ENCODE measurements at places on chromosomes 5 and 9.

- DNase-seq: no peak
These were observed 4.8 kb upstream of the SNAPC4 start for GRCh38 chr9:136404801-136405136.

- no peak for DNase-seq
These were observed 58.6 kb downstream of the WDR70 start for GRCh38 chr5:37437711-37438110.

GRCh38 chr9:23750808-23751207, 75.2 kb downstream of the ELAVL2 start:
- DNase-seq: no peak

GRCh38 chr5:14406554-14406849, 175.1 kb upstream of the OTULINL start:
- no peak for DNase-seq

DNA sequence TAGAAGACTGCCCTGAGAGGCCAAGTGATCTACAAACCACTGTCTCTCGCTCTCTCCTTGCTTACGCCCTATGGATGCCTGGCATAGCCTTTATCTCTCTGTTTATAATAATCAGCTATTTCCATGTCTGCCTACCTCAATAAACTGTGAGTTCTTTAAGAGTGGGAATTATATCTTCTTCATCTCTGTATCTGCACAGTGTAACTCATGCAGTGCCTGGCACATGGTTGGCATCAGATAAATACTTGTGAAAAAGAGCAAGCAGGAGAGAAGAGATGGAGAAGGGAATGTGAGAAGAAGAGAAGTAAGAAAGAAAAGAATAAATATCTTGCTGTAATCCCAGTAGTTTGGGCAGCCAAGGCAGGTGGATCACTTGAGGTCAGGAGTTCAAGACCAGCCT, 94.6 kb upstream of the TNPO1 start:
- DNase-seq: no peak

DNA sequence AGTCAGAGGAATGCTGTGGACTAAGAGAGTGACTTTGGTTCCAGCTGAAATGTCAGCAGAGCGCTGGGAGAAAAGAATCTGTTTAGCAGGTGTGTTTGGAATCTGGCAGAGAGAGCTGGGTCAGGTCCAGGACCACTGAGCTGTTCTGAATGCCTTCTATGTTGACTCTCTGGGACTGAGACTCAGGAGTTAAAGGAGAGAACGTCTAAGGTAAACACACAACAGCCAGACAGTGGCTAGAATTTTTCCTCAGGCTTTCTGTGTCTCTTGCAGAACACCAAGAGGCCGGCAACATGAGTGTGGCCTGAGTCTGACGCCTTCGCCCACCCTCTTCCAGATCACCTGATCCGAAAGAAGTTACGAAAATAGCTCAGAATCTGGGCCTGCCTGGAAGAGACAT, 107.2 kb upstream of the ZNF462 start:
- no peak for DNase-seq

DNA sequence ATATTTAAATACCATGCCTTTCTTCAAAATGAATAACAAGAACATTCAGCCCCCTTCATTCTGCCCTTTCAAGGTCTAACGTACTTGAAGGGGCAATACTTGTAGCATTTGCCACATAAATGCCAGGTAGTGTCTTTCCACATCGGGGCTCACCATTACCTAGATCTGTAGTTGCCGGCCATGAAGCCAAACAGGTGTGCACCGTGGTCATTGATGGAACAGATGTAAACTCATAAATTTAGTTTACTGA, 193.0 kb downstream of the CD180 start:
- no peak for DNase-seq

GRCh38 chr5:38816083-38817030, 29.5 kb upstream of the OSMR start:
- DNase-seq: no peak

DNA sequence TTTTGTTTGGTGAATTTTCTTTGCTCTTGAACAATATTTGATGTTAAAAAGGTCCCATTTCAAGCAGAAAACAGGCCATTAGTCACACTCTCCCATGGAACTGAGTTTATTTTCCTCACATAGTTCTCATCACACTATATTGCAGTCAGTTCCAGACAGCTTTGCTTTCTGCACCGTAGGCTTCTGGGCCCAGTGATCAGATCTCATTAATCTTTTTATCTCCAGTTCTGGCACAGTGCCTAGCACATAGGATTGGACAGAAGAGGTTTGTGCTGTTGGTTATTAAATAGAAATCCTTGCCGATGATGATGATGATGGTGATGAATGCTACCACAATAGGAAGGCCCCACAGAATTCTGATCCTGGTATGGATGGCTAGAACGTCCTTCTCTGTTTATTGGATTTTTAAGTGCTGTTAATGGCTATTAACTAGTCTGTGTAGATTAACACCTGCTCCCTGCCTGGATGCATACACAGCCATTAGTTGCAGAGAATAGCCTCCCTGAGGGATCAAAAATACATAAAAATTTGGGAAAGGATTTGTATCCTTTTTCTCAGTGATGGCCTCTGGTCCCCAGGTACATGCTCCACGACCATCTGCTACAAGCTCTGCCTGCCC, 52.0 kb upstream of the NTRK2 start:
- DNase-seq: no peak

GRCh38 chr5:150106674-150107426, 20.5 kb upstream of the CSF1R start:
- DNase-seq: no peak

DNA sequence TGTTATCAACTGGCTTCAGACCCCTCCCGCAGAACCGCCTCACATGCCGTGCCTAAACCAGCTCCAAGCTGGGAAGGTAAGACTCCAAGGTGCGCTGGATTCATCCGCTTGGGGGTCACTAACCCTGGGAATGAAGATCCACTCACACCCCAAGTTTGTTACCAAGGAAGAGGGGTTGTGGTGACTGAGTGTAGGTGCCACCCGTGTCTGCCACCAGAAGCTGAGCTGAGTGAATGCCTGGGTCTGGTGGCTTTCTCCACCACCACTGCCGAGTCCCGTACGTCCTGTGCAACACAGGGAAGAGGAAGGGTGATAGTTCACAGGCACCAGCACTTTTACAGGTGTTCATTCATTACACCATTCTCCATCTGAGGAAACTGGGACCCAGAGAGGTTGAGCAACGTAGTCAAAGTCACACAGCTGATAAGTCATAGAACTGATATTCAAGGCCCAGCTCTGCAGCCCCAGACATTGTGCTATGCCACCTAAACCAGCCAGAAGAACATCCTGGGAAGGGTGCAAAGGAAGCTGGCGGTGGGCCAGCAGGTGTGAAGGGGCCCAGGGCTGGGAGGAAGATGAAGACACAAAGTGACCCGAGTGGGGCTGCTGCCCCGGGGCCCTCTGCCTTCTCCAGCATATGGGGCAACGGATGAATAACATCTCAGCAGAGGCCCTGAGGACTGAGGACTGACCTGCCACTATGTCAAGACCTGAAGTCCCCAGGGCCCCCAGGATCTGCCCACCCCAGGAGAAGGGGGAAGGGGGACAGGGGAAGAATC, 70.9 kb upstream of the PPP1R26 start:
- DNase-seq: no peak

- no peak for DNase-seq
These were observed 9.4 kb upstream of the CARD19 start for GRCh38 chr9:93086447-93087224.

- no peak for DNase-seq
These were observed 2.0 kb downstream of the HAVCR2 start for GRCh38 chr5:157106630-157107461.

DNA sequence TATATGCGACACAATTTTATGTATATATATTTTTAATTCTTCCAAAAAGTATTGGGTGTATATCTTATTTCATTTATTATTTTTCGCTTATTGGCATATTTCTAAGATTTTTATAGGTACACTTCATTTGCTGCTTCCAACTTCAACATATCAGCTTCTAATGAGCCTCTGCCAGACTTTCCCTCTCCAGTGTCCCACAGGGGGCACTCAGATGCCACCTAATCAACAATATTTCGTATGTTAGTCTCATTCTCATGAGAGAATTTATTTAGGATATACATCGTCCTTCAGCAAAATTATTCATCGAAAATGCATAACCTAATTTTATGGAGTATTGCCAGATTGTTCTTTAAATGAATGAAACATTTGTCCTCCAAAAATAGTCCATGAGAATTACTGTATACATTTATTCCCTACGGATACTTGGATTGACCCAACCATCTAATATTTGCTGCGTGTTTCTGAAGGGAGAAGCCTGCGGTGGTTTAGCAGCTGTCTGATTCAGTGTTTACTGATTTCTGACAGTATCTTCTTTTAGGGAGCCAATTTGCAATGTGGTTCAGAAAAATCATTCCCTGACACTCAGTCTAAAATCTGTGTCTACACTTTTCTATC, 100.6 kb upstream of the SELENOP start:
- DNase-seq: no peak

DNA sequence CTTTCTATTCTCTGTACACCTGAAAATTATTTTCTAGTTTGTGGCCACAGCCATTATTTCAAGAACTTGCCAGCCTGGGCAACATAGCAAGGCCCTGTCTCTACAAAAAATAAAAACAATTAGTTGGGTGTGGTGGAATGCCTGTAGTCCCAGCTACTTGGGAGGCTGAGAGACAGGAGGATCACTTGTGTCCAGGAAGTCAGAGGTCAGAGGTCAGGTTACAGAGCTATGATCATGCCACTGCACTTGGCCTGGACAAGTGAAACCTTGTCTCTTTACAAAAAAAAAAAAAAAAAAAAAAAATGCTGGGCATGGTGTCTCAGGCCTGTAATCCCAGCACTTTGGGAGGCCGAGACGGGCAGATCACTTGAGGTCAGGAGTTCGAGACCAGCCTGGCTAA, 58.3 kb downstream of the HMGCR start:
- no peak for DNase-seq

GRCh38 chr5:181092428-181092827, 38.5 kb downstream of the OR2V1 start:
- no peak for DNase-seq

DNA sequence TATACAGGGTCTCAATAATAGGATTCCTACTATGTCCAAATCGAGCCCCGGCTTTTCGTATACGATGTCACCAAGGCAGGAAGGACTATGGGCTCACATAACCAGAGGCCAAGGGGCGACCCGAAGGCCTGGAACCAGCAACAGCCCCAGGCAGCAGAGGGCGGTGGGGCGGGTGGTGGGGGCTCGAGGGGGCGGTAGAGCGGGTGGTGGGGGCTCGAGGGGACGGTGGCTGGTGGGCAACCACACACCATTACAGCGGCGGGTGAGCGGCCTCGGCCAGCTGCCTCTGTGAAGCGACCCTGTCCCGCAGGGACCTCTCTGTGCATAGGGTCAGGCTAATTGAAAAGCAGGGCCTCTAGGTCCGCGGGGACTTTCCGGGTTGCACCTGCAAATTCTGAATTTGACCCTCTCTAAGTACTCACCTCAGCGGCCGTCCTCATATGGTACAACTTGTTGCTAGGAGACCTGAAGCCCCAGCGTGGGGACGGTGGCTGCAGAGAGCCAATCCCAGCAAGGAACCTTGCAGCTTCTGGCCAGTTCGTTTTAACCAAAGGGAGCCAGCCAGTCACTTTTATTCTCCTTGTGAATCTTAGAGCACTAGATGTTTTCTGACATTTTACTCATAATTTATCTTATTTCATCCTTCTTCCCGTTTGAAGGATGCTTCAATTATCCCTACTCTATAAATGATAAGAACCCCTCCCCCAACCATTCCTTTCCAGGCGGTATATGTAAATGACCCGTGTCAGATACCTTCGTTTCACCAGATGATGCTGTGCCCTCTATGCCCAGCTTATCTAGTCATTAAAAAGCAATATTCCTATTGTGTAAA, at the start of gene NME5:
Gene NME5, minus strand, starts transcription at position 480 of the 832 bp plus-strand sequence. CDS start 648 bp downstream, outside the sequence.
- DNase-seq: peak; percentile 80

GRCh38 chr5:124278636-124279035, 467.8 kb downstream of the ZNF608 start:
- no peak for DNase-seq

GRCh38 chr5:111697215-111697614, 59.8 kb downstream of the NREP start:
- DNase-seq: no peak

DNA sequence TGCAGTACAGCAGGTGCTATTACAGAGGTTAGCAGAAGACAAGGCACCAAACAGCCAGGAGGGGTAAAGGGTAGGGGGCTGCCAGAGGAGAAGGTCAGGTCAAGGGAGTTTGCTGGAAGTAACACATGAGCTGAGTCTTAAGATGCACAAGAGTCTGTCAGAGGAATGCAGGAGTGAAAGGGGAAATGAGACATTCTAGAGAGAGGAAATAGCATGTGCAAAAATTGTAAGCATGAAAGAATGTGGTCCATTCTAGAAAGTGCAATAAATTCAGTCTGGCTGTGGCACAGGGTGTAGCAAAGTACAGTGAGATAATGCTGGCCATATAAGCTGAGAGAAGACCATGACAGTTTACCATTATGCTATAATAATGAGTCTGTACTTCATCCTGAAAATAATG, 6.6 kb downstream of the GOLGA1 start:
- no peak for DNase-seq

GRCh38 chr9:114303977-114304376, 18.9 kb upstream of the ORM1 start:
- no peak for DNase-seq

GRCh38 chr5:78793907-78794662, 145.5 kb upstream of the LHFPL2 start:
- DNase-seq: no peak

DNA sequence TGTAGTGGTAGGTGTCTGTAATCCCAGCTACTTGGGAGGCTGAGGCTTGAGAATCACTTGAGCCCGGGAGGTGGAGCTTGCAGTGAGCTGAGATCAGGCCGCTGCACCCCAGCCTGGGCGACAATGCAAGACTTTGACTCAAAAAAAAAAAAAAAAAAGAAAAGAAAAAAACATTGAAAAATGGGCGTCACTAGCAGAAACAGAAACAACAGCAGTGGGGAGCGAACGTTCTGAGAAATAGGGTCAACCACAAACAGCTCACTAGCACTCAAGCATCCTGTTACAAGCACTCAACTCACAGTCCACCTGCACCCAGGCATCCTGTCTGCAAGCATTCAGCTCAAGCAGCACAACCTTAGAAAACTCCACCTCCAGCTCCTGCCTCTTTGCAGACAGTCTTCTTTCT, 17.2 kb downstream of the TRIM14 start:
- no peak for DNase-seq

- no peak for DNase-seq
These were observed 825 bp upstream of the TOR4A start for GRCh38 chr9:137276473-137277328.

DNA sequence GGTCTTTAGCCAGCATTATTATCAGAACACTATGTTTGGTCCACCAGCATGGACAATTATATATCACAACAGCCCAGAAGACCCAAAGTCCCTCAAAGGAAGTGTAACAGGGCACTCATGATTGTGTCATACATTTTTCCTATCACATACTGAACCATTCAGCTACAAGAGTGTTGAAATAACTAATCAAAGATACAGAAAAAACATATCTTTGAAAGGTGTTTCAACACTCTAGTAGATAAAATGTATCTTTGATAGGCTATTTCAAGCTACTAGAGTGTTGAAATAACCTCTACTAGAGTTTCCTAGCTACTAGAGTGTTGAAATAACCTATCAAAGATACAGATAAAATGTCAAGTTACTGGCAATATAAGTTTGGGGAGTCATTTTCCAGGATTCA, 545.0 kb downstream of the PRR16 start:
- DNase-seq: no peak

GRCh38 chr5:36728697-36729543, 122.5 kb downstream of the SLC1A3 start:
- no peak for DNase-seq

- DNase-seq: no peak
These were observed 2.7 kb upstream of the APBA1 start for GRCh38 chr9:69674716-69675438.

- no peak for DNase-seq
These were observed 279.0 kb upstream of the TLE4 start for GRCh38 chr9:79292731-79293280.

- DNase-seq: no peak
These were observed 360.6 kb upstream of the PRR16 start for GRCh38 chr5:120103495-120103894.

Data from cerebellar nuclear complex (tissue), 1 donor.